ENCODE measurements at places on chromosomes 11 and 22. TPM values are rescaled to one million over a fixed set of nuclear protein-coding genes. Genes with fewer than 3 reads are reported as not detected.

DNA sequence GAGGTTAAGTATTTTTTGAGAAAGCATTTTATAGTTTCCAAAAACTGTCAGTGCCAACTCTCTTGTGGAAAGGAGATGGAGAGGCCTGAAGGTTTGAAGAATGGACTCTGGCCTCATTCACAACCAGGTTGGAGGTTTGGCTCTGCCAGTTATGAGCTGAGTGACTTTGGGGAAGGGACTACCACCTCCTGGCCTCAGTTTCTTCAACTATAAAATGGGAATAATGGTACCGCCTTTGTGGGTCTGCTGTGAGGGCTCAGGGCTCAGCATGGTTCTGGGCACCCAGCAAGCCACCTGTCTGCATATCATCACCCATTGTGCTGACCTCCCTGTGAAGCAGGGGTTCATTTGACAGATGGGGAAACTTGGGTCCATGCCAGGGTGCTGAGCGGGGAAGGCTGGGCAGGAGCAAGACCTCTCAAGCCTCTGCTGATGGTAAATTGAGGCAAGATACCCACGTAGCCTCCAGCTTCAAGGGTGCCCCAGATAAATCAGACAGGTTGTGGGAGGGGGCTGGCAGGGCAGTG is 3.5 kb upstream of the LIF start:
- no peak overlapping the region for H3K4me3 ChIP-seq
- peak overlapping the region; percentile 95 for H3K27ac ChIP-seq
- DNase-seq = no peak
- no peaks in the 10 kb centered on the region for H3K27me3 ChIP-seq

GRCh38 chr22:36375071-36375980 is 12.4 kb downstream of the MYH9 start:
- H3K27me3 ChIP-seq = no peaks in the 10 kb centered on the region
- peak overlapping the region; percentile 13 for H3K4me3 ChIP-seq
- H3K27ac ChIP-seq = peak overlapping the region; percentile 71
- peaks cover 33% of the 10 kb centered on the region for H3K36me3 ChIP-seq
- peaks cover 78% of the 10 kb centered on the region for H3K4me1 ChIP-seq

Gene TENM4
- total RNA-seq = 13.3 TPM

Gene MRE11
- total RNA-seq = 14.1 TPM

DNA sequence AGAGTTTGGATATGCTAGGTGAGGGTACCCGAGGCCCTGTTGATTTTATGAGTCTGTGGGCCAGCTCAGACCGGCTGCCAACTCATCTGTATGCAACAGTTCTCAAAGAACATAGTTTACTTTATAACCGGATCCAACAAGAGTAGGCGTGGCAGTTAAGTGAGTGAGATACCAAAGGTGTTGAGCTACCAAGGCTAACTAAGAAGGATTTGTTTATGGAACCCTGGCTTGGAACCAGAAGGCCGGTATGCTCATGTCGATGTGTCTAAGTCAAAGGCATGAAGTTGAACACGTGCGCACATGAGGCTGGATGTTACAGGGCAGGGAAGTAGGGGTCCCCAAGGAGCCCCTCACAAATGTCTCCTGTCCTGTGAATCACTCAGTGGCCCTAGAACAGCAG is at the start of gene KCNJ1:
KCNJ1 (minus strand) TSS at position 20 of the 400 bp plus-strand sequence. CDS start 27,053 bp downstream, outside the sequence.
- peaks cover 14% of the 10 kb centered on the region for H3K4me1 ChIP-seq
- H3K27me3 ChIP-seq = peaks cover 4% of the 10 kb centered on the region
- no peak for DNase-seq

GRCh38 chr11:47388697-47389576 is 10.6 kb upstream of the SPI1 start:
- no peak for DNase-seq
- H3K27me3 ChIP-seq = no peaks in the 10 kb centered on the region
- H3K27ac ChIP-seq = no peak overlapping the region

DNA sequence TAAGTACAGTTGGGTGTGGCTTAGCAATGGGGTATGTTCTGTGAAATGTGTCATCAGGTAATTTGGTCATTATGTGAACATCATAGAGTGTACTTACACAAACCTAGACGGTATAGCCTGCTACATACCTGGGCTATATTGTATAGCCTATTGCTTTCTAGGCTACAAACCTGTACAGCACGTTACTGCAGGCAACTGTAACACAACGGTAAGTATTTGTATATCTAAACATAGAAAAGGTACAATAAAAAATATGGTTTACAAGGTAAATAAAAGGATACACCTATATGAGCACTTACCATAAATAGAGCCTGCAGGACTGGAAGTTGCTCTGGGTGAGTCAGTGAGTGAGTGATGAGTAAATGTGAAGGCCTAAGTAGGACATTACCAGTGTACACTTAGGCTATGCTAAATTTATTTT is 73.1 kb upstream of the GDPD4 start:
- peaks cover 2% of the 10 kb centered on the region for H3K36me3 ChIP-seq
- H3K4me1 ChIP-seq = peaks cover 25% of the 10 kb centered on the region
- no peaks in the 10 kb centered on the region for H3K27me3 ChIP-seq
- peak overlapping the region; percentile 20 for H3K27ac ChIP-seq
- H3K4me3 ChIP-seq = no peak overlapping the region

Gene OR51B5
- not detected for total RNA-seq

DNA sequence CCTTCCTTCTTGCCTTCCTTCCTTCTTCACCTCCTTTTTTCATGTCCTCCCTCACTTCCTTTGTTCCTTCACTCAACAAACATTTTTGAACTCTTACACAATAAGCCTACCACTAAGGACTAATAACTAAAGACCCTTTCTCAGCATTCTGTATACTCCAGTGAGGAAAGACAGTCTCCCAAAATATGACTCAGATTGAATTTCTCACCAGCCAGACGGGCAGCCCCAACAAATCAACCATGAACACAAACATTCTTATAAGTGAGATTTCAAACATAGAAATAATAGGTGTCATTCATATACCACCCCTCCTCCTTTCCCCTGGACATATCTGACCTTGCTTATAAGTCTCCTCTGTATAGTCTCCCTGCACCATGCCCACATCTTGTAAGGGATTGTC is 1079.7 kb downstream of the OPCML start:
- H3K27ac ChIP-seq = peak overlapping the region; percentile 17
- no peaks in the 10 kb centered on the region for H3K36me3 ChIP-seq
- H3K27me3 ChIP-seq = peaks cover 3% of the 10 kb centered on the region
- H3K4me1 ChIP-seq = peaks cover 13% of the 10 kb centered on the region

DNA sequence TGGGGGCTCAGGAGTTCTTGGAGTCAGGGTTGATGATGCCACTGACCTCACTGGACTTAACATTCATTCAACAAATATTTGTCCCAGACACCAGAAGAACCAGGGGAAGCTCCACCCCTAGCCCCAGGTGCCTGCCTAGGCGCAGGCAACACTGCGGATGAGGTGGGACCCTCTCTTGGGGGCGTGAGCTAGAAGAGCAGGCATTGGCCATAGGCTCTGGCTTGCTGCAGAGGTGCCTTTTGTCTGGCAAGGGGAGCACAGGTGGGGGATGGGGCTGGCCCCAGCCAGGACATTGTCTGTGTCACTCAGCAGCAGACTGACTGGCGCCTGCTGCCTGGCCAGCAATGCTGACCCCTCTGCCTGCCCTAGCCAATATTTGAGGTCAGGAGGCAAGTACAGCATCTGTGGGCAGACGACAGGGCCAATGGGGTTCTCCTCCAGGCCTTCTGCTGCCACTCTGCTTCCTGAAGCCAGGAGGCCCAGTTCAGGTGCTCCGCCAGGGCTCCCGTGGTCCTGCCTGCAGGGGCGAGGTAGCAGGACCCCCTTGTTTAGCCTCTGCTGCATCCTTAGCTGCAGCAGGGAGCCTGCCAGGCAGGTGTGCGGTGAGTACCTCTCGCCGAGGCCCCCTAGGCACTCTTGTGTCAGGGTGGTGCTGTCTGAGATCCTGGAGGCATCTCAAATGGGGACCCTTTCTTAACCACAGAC is 4.0 kb downstream of the LINC01488 start:
- peaks cover 1% of the 10 kb centered on the region for H3K4me1 ChIP-seq
- no peak overlapping the region for H3K27ac ChIP-seq
- H3K36me3 ChIP-seq = no peaks in the 10 kb centered on the region
- peaks cover 3% of the 10 kb centered on the region for H3K27me3 ChIP-seq

DNA sequence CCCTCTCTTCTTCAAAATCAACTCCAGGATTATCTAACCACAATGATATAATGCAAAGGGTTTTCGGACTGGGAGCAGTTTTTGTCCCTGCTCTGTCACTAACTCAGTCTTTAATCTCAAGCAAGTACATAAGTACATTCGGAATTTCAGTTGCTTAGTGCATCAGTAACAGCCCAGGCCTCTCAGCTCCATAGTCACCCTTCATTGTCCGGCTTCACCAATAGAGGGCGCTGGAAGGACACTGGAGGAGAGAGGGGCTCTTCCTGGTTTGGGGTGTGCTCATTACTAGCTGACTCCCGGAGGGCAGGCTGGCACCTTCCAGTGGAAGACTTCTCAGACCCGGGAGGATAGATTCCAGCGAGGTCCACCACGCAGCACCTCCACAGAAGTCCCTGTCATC is 90.4 kb upstream of the PDGFD start:
- H3K4me3 ChIP-seq = no peak overlapping the region
- no peak overlapping the region for H3K27ac ChIP-seq
- H3K27me3 ChIP-seq = no peaks in the 10 kb centered on the region
- H3K36me3 ChIP-seq = no peaks in the 10 kb centered on the region
- DNase-seq = peak; percentile 26

Gene LRRC75B
- total RNA-seq = 6.2 TPM

DNA sequence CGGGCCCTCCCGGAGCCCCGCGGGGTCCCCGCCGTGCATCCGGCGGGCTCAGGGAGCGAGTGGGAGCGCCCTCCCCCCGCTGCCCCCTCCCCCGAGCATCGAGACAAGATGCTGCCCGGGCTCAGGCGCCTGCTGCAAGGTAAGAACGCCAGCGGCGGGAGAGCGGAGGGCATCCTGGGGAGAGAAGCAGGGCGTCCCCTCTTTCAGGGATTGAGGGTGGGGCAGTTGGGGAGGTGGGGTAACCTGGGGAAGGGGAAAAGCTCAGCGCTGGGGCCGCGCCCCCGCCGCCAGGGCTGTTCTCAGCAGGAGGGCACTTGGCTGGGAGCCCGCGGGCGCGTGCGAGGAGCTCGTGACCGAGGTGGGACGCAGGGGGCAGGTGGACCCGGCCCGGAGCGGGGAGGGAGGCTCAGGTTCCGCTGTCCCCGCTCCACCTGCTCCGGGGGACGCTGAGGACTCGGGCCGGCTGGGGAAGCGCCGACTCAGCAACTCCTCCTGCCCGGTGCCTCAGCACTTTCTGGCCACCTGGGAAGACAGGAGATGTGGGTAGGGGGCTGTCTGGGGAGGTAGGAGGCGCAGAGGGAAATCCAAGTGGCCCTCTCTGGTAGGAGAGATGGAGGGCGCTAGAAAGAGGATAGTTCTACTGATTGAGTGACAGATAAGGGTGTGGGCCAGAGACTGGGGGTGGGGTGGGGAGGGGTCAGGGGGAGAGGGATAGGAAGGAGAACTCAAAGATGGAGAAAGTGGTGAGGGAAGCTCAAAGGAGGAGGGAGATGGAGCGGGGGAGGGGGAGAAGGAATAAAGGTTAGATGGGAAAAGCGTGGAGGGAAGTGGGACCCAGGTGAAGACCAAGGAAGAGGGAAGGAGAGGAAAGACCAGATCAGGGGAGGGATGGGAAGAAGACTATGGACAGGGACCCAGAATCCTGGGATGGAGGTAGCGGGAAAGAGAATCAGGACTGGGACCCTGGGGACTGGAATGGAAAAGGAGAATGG is 726 bp downstream of the RTN4RL2 start:
- peaks cover 47% of the 10 kb centered on the region for H3K27me3 ChIP-seq
- H3K4me1 ChIP-seq = peaks cover 13% of the 10 kb centered on the region
- H3K4me3 ChIP-seq = no peak overlapping the region

DNA sequence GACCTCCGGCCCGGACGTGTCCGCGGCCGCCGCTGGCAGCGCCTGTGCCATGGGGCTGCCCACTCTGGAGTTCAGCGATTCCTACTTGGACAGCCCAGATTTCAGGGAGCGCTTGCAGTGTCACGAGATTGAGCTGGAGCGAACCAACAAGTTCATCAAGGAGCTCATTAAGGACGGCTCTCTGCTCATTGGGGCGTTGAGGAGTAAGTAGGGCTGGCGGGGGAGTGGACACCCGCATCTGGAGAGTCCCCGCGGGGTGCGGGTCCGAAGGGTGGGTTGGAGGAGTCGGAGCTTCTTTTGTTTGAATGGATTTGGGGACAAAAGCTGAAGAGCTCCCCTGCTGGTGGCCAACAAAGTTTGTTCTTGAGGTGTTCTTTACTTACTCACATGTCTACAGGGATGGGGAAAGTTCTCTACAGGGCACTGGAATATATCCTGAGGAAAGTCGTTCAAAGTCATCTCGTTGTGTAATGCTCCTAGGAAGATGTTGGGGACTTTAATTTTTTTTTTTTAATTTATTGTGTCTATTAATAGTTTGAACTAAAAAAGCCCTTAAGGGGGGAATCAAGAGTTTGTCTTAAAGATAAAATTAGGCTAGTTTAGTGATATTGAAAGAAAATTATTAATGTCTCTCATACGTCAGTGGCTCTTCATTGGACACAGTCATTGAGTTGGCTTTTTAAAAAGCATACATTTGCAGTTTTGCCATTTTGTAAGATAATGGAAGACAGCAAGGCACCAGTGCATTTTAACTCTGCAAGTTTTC is 725 bp downstream of the ARHGAP42 start:
- H3K36me3 ChIP-seq = peaks cover 3% of the 10 kb centered on the region
- H3K27me3 ChIP-seq = no peaks in the 10 kb centered on the region
- H3K4me3 ChIP-seq = peak overlapping the region; percentile 94
- peak overlapping the region; percentile 90 for H3K27ac ChIP-seq
- H3K4me1 ChIP-seq = peaks cover 19% of the 10 kb centered on the region

Gene FAM180B
- not detected for total RNA-seq

Gene UBQLNL
- total RNA-seq = 0.27 TPM

Gene MIAT
- total RNA-seq = 22.8 TPM

GRCh38 chr22:39292031-39292462 is 27.4 kb downstream of the RPL3 start:
- no peaks in the 10 kb centered on the region for H3K27me3 ChIP-seq
- peaks cover 28% of the 10 kb centered on the region for H3K4me1 ChIP-seq
- peak overlapping the region; percentile 70 for H3K27ac ChIP-seq
- no peak for DNase-seq

DNA sequence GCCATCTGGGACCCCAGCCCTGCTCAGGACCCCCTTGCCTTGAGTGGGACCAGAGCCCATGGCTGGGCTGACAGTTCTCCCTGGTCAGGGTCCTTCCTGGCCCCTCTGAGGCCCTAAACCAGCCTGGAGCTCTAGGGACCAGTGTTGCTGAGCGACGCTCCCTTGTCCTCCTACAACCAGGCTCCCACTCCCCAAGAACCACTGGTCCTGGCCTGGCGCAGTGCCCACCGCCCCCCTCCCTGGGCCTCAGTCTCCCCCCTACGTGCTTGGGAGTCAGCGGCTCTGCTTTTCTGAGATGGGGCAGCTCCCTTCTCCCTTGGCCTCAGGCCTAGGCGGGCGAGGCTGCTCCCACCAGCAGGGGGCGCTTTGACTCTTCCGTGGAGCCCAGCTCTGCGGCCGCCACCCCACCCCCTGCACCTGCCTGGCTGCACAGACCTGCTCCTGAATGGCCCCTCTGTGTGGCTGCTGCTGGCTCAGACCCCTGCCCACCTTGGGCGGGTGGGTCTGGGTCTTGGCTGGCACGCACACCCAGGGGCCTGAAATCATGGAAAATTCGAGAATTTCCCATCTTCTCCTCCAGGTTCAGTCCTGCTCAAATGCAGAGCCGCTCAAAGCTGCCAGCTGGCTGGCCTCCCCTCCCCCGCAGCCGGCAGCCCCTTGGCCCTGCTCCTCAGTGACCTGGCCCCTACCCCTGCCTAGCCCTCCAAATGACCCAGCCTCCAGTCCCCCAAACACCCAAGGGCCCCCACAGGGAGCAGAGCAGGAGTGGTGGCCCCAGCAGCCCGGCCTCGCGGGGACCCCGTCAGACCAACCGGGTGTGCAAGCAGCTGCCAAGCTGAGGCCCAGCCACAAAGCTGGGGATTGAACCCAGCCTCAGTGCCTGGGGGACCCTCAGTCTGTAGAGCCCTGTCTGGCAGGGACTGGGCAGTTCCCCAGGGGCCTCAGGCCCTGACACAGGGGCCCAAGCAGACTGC is 9.1 kb downstream of the PRR33 start:
- peaks cover 2% of the 10 kb centered on the region for H3K27me3 ChIP-seq
- H3K4me1 ChIP-seq = no peaks in the 10 kb centered on the region
- DNase-seq = peak; percentile 19
- H3K36me3 ChIP-seq = no peaks in the 10 kb centered on the region
- H3K4me3 ChIP-seq = no peak overlapping the region
- H3K27ac ChIP-seq = no peak overlapping the region
